ENCODE measurements at places on chromosomes 2 and 18.

DNA sequence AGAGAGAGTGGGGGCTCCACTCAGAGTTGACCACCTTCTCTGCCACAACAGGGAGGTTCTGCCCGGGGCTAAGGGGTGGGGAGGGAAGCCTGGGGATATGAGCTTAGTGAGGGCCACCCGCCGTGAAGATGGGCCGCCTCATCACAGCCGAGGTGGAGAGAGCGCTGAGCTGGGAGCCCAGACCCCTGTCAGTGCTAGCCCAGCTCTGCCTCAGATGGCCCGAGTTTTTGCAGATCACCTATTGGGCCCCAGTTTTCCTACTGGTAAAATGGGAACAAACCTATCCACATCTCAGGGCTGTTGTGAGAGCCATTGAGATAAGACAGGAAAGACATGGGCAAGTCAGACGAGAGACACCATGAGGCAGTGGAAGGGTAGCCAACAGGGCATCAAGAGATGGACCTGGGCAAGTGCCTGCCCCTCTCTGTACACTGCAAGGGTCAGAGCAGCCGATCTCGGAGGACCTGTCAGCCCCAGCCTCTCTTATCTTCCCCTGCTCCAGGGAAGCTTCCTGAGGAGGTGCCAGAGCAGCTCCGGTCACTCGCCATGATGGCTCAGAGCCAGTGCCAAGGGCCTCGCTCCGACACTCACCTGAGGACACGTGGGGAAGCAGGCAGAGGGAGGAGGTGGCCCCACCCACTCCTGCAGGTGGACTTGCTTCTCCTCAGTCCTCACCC lies 88.9 kb downstream of the MCFD2 start:
- no peak for DNase-seq

- DNase-seq: peak; percentile 60
These were observed 1.4 kb downstream of the MBP start for GRCh38 chr18:77131100-77131651.

DNA sequence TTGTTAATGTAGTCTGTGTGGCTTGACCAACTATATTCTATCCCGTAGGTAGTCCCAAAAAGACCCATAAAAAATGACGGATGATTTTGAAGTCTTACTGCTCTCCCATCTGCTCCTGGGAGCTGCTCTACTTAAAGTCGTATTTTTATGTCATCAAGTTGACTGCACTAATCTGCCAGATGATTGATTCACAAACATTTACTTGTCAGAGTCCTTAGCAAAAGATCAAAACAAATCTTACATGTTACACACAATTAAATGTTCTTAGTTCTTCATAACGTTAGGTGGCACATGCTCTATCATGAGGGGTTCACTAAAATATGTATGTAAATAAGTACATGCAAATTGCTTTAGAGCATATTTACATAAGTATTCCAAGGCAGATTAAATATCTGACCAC lies 498.3 kb upstream of the LRRTM4 start:
- DNase-seq: peak; percentile 50

DNA sequence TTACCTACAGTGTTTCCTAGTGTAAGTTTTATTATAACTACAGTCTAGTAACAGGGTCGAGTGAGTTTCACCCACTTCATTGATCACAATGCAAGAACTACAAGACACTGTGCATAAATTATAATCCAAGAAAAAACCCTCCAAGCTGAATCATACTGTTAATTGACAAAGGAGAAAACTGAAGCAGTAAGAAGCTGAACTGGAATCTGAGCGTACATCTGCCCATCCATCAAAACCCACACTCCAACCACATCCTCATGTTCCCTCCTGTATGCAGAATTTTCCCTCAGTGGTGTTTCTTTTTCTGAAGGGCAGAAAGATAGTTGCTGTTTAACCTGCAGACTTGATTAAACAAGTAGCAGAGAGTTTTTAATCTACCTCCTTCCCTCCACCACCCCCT lies 49.5 kb upstream of the KIDINS220 start:
- no peak for DNase-seq

DNA sequence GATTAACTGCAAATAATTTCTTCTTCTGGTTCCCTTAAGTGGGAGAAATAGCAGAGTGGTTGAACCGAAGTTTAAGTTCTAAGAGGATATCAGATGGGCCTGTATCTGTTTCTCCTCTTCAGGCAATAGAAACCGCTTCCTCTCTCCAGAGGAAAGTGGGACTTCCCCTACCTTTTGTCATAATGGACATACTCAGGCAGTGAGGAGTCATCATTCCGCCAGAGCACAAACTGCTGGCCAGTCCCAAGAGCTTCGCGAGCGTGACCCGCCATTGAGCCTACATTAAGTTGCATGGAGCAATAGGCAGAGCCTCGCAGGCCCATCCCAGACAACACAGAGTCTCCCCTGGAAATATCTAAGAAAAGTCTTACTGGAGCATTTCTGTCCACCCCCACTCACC lies 158.9 kb downstream of the LDLRAD4 start:
- DNase-seq: peak; percentile 53

DNA sequence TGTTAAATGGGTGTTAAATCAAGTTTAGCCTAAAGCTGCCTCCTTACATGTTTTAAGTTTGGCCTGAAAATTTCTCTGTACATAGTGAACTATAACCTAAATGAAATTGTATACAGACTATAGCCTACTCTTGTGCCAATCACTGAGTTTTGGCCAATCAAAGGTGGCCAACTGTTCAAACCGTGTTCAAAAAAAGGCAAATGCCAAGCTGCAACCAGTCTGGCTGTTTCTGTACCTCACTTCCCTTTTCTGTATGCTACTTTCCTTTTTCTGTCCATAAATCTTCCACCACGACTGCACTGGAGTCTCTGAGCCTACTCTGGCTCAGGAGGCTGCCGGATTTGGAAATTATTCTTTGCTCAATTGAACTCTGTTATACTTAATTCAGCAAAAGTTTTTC lies 121.0 kb downstream of the SPOPL start:
- DNase-seq: no peak

- peak; percentile 56 for DNase-seq
These were observed 21.8 kb downstream of the ATG4B start for GRCh38 chr2:241659150-241659739.

DNA sequence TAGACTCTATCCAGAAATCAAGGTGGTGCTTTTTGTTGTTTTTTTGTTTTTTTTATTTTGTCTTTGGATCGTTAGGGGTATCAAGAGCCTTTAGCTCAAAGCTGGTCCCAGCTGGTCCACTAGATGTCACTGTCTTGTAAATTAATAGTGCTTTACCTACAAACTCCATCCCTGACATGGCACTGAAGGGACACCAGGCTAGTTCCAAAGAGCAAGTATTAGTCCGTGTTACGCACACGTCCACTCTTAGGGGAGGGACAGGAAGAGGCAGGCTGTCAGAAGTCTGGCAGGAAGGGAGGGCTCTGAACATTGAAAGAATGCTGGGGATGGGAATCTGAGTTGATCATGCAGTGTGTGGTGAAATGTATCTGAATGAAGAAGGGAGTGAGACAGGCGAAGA lies 85.9 kb upstream of the CCBE1 start:
- DNase-seq: peak; percentile 82

- peak; percentile 84 for DNase-seq
These were observed 367 bp downstream of the TGFA start for GRCh38 chr2:70553334-70553583.

- DNase-seq: no peak
These were observed 39.9 kb upstream of the RBMS1 start for GRCh38 chr2:160533482-160533881.

- no peak for DNase-seq
These were observed 61.1 kb downstream of the COA5 start for GRCh38 chr2:98547092-98547790.

- no peak for DNase-seq
These were observed 11.1 kb upstream of the MSGN1 start for GRCh38 chr2:17805166-17805565.

- no peak for DNase-seq
These were observed 27.0 kb downstream of the GAD1 start for GRCh38 chr2:170843656-170844055.

DNA sequence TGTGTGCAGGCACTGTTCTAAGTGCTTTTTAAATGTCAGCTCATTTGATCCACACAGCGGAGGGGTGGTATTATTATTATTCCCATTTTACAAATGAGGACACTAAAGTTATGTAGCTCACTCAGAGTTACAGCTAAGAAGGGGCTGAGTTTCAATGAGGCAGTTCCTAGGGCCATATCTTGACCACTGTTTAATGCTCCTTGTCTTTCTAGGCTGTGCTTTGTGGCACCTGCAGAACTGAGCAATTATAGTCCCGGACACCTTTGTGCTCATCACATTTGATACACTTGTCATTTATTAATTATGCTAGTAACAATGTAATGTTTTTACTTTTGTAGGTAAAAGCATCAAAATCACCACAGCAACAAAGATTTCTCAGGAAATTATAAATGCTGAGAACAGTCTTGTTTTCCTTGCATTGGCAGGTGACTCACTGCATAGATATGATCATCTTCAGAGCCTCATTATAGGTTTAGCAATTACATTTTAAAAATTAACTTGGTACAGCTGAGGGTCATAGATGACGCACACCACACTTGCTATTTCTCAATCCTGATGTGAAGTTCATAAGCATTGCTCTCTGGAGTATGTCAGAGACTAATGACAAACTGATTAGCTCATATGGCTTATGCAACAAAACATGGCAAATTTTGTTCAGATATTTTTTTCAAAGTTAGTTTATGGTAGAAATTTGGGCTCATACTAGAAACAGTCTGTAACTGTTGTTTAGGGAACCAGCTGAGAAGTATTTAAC lies 366.8 kb downstream of the TGIF1 start:
- DNase-seq: no peak

DNA sequence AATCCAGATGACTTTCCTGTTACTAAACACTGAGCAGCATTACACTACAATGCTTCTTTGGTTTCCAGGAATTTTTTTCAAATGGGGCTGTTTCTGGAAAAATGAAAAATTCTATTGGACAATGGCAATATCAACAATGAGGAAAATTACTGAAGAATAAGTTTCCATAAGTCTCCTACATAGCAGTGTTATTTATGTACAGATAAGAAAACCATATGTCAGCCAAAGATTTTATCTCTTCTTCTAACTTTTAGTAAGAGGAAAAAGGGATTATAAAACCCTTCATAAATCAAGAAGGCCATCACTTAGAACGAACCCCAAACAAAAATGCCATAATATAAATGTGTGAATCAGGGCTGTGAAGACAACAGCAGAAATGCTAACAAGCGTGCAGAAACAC lies 31.6 kb upstream of the NOSTRIN start:
- DNase-seq: no peak

GRCh38 chr2:38026846-38027245 lies 49.1 kb downstream of the CYP1B1 start:
- DNase-seq: no peak

DNA sequence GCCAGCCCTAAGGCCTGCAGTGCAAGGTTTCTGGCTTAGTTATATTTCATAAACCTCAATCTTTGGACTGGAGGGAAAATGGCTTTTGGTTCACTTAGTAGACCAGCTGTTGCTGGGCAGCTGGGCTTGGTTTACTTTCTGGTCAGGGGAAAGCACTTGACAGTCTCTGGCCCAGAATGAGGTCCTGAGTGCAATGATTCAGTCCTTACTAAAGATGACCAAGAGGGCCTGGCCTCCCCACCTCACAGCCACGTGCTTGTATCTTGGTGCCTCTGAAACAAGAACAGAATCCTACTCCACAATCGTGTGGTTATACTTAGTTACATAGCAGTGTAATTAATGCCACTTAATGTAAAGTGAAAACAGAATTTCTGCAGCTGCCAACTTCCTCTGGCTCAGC lies 325.5 kb upstream of the MEIS1 start:
- peak; percentile 16 for DNase-seq

DNA sequence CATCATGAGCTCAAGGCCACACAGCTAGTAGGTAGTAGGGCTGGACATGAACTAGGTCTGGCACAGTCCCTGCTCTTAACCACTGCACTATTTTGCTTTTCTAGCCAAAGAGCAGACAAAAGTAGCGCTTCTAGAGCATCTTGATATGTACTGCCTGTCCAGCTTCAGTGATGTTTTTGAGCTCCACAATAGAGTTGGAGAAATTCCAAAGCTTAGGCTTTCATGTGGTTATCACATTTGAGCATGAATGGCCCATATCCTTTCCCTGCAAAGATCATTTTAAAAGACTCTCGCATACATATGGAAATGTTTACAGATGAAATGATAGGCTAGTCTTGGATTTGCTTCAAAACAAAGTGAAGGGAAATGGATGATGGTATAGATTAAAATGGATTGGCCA lies 128.7 kb downstream of the MAP3K20 start:
- no peak for DNase-seq

GRCh38 chr2:227285741-227286236 lies 39.3 kb upstream of the MFF start:
- DNase-seq: no peak

GRCh38 chr2:181072486-181073235 lies 92.3 kb downstream of the UBE2E3 start:
- DNase-seq: no peak

GRCh38 chr2:71601136-71602114 lies 148.1 kb downstream of the DYSF start:
- no peak for DNase-seq

DNA sequence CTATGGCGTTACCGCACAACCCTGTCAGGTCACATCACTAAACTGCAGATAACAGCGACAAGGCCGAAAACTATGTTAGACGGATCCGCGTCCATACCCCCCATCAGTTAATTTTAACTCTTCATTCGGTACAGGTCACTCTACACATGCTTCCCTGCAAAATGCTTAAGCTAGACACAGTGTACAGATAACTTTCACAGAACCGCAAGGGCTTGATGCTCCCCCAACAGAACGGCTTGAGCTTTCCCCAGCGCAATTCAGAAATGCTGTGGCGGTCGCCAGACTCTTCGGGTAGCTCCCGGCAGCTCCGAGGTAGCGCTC lies 283 bp upstream of the RBBP8 start:
- DNase-seq: no peak

- DNase-seq: no peak
These were observed 328.2 kb downstream of the SETBP1 start for GRCh38 chr18:45008694-45009413.

- no peak for DNase-seq
These were observed 60.3 kb downstream of the SH3BP4 start for GRCh38 chr2:235011929-235012631.

- DNase-seq: no peak
These were observed 377.4 kb upstream of the ACVR2A start for GRCh38 chr2:147467441-147467840.

GRCh38 chr2:21155365-21156136 lies 31.8 kb downstream of the TDRD15 start:
- DNase-seq: no peak

DNA sequence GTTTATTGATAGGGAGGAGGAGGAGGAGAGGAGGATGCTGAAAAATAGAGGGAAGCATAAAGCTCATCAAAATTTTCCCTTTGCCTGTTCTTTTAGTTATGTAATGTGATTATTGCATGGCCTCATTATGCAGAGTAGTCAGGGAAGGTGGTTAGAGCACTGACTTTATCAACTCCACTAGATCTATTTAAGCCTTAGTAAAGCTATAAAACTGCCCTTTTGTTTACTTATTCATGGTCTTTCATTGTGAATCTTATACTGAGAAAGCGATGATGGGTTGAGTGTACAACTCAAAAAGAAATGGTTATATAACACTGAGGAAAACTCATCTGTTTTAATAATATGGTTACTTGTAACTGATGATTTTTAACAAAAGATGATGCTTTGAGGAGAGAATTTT lies 81.7 kb downstream of the MAP4K4 start:
- DNase-seq: no peak

- peak; percentile 15 for DNase-seq
These were observed 30.1 kb downstream of the INO80C start for GRCh38 chr18:35467624-35468016.

GRCh38 chr2:38480617-38481016 lies 103.5 kb upstream of the ATL2 start:
- DNase-seq: no peak

GRCh38 chr2:20153131-20153851 lies 71.6 kb downstream of the SDC1 start:
- DNase-seq: no peak

Data from NCI-H1417 (cell line).